T follicular helper cell (primary cell): ENCODE measurements at places on chromosomes 16 and 17.
A peak's percentile ranks its signal among the peaks of the same experiment; 100 is the strongest.

DNA sequence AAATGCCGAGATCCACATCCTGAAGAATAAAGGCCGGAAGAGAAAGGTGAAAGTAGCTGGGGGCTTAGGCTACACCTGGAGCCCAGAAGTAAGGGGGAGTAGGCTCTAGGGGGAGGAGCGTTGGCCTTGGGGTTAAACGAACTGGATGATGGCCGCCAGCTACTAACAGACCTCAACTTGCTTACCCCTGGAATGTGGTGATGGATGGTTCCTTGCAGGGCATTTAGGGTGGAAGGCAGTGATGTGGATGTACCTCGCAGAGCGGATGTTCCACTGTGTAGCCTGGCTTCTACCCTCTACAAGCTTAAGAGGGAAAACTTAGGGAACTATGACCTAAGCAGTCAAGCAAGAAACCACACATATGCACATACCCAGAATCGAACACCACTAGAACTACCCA is 2.3 kb upstream of the MAZ start:
- no peak for DNase-seq

DNA sequence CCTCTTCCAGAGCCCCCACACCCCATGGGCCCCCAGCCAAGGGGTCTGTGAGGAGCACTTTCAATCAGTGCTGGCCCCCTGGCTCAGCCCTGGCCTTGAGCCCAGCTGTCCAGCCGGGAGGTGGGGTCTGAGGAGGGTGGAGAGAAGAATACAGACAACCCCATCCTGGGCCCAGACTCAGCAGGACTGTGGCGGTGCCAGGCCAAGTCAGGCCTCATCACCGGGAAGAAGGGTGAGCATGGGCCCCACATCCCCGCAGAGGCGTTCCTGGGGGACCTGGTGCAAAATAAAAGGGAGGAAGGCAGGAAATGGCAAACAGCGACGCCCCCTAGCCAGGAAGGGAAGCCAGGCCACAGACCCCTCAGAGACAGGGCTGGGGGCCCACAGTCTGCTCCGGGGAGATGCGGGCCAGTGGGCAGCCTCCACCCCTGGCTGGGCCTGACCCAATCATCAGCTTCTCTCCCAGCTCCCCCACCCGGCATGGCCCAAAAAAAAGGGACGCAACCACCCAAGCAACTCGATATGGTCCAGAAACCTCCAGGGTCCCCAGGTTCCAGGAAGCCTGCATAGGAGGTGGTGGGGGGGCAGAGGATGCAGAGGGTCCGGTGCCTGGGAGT is 20.6 kb downstream of the ZNF423 start:
- no peak for DNase-seq

DNA sequence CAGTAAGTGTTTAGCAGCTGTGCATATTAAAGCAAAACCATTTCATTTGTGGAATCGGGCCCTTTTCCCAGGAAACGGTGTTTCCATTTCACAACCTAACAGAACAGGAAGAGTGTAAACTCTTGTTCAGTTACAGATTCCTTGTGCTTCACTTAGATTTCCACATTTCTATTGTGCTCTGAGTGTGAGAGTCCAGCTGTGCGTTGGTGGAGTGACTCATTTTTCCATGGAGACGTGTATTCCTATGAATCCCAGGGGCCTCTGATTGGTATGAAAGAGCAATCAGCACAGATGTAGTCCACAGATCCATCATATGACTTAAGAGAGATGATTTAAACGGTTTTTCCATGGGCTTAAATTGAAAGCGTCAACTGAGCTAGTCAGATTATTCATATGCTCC is 13.3 kb upstream of the CAVIN1 start:
- DNase-seq, result no peak

- no peak for DNase-seq
Measured at GRCh38 chr16:53789137-53789536, 85.2 kb downstream of the FTO start.

GRCh38 chr17:59853168-59853918 is 39.4 kb downstream of the TUBD1 start:
- peak; percentile 58 for DNase-seq

- DNase-seq, result no peak
Measured at GRCh38 chr16:21265104-21265837, 12.8 kb downstream of the CRYM start.

GRCh38 chr16:25108054-25108453 is 3.5 kb upstream of the LCMT1 start:
- peak; percentile 32 for DNase-seq

- DNase-seq, result no peak
Measured at GRCh38 chr17:28368306-28368831, 1.7 kb downstream of the VTN start.

DNA sequence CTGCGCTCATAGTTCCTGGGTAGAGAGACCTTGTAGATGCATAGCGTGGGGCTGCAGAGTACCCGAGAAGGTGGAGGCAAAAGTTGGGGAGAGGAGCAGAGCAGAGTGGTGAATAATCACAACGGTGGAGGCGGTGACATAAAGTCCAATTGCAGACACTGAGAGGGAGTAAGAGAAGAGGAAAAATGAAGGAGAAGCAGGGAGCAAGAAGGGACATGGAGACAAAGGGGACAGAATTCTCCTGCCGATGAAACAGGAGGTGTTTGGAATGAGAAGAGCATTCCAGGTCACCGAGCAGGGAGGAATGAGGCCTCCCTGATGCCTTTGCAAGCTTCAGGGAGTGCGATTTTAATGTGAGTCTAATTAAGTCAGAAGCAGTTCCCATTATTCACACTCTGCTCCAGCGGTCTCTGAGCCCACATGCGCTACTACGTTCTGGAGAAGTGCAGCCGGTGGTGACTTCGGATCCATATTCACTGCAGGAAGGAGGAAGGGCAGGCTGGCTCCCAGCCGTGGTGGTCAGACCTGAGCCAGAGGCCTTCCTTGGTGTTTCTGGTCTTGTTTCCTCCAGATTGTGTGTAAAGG is 108.0 kb upstream of the DNAH9 start:
- DNase-seq, result no peak

GRCh38 chr16:57999366-57999970 is 1.0 kb downstream of the ZNF319 start:
- DNase-seq, result no peak

- no peak for DNase-seq
Measured at GRCh38 chr17:50087912-50088405, 7.2 kb upstream of the PDK2 start.

DNA sequence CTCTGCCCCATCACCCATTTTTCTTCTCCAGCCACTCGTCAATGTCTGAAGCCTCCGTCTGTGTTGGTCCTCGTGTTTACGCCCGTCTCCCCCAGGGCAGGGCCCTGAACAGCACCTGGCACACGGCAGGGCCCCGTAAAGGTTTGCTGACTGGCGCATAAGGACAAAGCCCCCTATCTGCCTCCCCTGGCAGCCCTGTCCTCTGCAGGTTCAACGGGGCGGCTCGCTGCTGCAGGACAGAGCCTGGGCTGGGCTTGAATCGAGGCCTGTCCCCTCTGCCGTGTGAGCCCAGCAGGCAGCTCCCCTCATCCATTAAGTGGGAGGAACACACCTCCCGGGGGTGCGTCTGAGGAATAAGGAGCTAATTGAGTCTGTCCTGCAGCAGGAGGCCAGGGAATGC is 46.1 kb upstream of the PABPN1L start:
- no peak for DNase-seq

DNA sequence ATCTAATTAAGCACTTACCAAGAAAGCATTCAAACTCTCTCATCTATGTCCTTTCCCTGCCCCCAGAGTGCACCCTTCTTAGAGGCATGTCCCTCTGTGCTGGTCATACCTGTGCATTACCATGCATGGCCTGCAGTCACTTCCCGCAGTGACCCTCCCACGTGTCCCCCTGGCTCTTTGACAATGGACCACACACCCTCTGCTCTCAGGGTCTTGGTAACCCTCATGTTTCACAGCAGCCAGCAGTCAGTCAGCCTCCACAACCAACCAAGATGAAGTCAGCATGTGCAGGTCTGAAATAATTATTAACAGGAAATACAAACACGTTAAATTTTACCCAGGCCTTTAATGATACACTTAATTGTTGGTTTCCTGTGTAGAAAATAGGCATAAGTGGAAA is 10.1 kb downstream of the KRT33A start:
- no peak for DNase-seq

DNA sequence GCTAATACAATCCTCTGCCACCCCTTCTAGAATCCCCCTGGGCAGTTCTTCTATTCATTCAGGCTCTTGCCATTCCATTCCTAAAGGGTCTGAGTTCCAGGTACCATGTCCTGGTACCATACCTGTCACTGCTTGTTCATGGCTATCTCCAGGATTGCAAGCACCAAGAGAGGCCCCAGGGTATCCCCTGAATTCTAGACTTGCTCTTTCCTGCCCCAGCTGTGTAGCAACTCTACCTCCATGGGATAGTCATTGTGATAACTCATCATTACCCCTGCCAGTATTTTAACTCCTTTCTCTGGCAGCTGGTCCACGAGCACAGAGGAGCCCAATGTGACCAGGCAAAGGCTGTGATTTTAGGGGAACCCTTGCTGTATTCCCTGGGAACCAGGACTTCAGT is 143.7 kb upstream of the CDH5 start:
- no peak for DNase-seq

- no peak for DNase-seq
Measured at GRCh38 chr17:69427486-69428197, 13.1 kb downstream of the MAP2K6 start.

DNA sequence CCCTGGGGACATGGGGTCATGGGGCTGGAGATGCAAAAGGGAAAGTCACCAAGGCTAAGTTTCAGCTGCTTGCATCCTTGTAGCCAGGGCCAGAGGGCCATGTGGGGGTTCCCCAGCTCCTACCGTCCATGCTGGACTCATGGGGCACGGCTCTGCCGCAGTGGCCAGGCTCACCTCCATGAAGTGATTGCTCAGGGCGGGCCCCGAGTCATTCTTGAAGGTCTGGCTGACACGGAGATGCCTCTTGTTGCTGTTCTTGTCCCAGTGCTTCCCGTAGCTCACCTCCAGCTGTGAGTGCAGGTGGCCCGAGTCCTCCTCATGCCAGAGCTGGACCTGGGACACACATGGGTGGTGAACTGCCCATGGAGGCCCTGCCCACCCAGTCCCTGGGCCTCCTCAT is 114.5 kb downstream of the RMI2 start:
- no peak for DNase-seq

GRCh38 chr17:7502987-7503386 is 18.8 kb downstream of the POLR2A start:
- DNase-seq, result no peak

DNA sequence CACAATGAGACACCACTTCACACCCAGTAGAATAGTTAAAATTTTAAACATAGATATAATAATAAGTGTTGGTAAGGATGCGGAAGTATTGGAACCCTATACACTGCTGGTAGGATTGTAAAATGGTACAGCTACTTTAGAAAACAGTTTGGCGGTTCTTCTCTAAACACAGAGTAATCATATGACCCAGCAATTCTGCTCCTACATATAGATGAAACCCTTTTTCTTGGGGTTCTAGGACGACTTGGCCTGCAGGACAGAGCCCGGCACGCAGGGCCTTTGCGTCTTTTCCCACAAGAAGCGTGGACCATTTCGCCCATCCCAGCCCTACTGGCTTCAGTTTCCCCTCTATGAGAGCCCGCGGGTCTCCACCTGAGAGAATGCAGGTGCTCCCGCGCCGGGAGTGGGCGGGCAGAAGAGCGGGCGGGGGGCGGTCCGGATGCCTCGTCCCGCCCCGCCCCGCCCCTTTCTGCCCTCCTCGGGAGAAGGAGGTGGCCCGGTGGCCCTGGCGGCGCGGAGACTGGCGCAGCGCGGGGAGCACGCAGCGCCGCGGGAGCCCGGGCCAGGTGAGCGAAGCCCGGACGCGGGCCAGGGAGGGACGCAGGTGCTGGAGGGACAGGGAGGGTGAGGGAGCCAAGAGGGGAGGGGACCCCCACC is at the start of gene SDR42E2:
Gene SDR42E2, plus strand, starts transcription at position 508 of the 657 bp plus-strand sequence. CDS start 3,077 bp downstream, outside the sequence.
- DNase-seq, result peak; percentile 37

DNA sequence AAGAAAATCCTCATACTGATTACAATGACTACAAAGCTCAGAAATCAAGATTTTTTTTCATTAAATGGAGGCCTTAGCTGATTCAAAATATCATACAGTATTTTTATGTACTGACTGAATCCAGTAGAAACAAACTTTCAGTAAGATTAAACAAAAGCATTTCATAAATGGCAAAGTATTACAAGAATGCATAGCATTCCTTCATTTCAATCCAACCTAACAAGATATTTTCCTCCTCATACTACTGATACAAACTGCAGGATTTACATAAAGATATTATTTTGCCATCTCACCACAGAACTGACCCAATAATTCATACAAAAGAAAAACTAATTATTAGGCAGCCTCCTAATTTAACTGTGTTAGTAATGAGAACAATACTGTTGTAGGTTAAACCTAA is 6.2 kb upstream of the KANSL1 start:
- DNase-seq, result no peak

DNA sequence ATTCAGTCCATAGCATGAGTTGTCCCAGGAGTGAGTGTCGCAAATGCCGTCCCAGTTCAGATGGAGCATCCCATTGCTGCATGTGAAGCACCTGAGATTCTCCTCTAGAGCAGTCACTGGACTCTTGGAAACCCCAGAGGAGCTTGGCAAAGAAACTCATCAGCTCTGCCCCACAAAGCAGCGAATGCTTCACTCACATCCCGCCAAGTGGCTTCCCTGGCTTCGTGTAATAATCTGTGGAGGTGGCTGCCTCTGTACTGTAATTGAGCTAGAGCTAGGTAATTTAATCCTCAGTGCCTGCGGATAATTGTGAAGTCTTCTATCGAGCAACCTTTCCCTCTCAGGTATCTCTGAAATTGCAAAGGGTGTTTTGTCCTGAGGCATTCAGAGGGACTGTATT is 107.1 kb downstream of the SNX29 start:
- no peak for DNase-seq

DNA sequence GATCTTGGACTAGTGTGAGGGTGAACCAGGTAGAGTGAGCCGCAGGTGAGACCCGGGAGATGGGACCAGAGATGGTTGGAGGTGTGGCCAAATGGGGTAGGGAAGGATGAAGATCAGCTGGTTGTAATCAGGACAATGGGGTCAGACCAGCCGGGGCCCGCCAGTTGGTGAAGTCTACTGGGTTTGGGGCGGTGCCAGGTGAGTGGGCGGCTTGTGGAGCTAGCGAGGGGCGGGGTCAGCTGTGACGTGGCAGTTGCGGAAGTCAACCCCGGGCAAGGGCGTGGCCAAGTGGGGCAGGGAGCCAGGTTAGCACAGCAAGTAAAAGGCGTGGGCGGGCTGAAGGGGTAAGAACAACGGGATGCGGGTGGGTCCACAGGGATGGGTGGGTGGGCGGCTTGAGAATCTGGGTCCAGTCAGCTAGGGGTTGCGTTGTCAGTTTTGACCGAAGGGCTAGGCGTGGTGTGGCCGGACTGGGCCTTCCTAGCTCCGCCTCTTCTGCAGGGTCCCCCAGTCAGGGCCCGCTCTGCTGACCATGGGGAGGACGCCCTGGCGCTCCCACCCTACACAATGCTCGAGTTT is 25.5 kb upstream of the ALKBH5 start:
- peak; percentile 90 for DNase-seq

GRCh38 chr17:81397314-81398175 is 2.3 kb downstream of the BAHCC1 start:
- no peak for DNase-seq

DNA sequence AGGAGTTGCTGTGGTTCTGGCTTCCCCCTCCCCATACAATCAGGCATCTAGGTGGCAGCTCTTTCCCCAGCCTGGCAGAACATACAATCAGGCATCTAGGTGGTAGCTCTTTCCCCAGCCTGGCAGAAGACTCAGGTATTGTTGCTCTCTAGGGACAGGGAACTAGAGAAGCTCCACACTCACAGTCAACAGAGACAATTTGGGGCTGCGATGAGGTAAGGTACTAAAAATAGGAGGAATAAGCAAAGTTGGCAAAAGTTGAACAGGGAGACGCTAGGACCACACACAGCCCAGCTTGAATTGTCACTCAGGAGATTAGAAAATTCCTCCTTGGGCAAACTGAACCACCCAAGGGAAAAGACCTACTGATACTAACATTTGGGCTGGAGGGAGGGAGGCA is 315.5 kb upstream of the CDH5 start:
- no peak for DNase-seq

GRCh38 chr17:65020284-65020683 is 36.3 kb downstream of the GNA13 start:
- DNase-seq, result no peak
